ENCODE measurements at places on chromosomes 16 and 17.

GRCh38 chr16:78284957-78285434 lies 185.5 kb downstream of the WWOX start:
- DNase-seq: no peak

DNA sequence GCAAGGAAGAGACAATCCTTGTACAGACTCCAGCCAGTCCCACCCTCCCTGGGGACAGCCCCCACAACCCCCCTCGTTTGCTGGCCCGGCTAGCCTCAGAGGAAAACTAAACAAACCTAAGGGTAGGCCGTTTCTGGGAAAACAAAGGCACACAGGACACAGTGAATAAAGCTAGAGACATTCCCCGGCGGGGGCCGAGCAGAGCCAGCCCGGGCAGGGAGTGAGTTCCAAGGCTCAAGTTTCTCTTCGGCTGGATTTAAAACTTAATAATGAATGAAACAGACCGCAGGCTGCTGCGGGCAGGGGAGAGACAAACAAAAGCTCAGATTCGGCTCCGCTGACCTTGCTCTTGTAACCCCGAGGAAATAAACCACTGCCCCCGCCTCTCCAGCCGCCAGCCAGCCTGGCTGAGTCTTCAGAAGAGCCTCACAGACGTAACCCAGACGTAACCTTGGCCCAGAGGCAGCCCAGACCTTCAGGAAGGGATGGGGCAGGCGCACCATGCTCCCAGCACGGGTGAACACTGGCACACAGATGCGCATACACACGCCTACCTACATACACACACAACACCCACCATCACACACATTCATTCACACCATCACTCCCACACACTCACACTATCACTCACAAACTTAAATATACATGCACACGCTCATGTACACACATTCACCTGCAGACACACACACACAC lies 216.0 kb downstream of the ZNF423 start:
- no peak for DNase-seq

GRCh38 chr16:25013751-25014499 lies 1.2 kb downstream of the ARHGAP17 start:
- DNase-seq: no peak

DNA sequence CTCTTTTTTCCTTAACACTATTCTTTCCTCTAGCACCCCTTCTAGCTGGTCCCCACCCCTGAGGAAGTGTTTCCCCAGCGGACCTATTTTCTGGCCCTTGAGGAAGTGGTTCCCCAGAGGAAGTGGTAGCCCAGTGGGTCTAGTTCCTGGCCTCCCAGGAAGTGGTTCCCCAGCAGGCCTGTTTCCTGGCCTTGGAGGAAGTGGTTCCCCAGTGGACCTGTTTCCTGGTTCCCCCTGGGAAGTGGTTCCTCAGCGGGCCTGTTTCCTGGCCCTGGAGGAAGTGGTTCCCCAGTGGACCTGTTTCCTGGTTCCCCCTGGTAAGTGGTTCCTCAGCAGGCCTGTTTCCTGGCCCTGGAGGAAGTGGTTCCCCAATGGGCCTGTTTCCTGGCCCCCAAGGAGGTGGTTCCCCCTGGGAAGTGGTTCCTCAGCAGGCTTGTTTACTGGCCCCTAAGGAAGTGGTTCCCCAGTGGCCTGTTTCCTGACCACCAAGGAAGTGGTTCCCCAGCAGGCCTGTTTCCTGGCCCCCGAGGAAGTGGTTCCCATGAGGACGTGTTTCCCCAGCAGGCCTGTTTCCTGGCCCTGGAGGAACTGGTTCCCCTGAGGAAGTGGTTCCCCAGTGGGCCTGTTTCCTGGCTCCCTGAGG lies 58.3 kb downstream of the NTN1 start:
- no peak for DNase-seq

GRCh38 chr16:56691885-56692284 lies 9.6 kb downstream of the MT1X start:
- DNase-seq: no peak

GRCh38 chr16:87464691-87465300 lies 28.0 kb downstream of the ZCCHC14 start:
- DNase-seq: peak; percentile 43

DNA sequence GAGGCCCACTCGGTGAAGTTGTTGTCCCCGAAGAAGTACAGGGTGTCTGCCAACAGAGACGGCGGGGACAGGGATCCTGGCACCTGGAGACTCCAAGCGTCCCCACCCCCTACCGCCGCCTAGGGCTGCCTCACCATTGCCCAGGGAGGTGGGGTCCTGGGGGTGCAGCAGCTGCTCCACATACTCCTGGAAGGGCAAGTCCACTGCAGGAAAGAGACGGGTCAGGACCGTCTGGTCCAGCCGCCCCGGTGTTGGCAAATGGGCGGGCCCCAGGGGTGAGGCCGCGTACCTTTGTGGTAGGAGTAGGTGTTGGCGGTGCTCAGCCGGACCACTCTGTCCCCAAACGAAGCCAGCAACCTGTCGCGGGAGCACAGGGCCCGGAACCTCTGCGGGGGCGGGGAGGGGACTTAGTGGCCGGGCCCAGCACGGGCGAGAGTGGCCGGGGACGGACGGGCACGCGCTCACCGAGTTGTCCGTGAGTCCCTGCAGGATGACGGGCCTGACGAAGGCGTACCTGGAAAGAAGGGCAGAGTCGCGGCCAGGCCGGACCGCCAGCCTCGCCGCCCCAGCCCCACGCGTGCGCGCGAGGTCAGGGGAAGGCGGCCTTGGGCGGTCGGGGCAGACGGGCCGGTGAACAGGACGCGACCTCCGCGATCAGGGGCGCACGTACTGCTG lies 601 bp downstream of the JMJD8 start:
- DNase-seq: no peak

DNA sequence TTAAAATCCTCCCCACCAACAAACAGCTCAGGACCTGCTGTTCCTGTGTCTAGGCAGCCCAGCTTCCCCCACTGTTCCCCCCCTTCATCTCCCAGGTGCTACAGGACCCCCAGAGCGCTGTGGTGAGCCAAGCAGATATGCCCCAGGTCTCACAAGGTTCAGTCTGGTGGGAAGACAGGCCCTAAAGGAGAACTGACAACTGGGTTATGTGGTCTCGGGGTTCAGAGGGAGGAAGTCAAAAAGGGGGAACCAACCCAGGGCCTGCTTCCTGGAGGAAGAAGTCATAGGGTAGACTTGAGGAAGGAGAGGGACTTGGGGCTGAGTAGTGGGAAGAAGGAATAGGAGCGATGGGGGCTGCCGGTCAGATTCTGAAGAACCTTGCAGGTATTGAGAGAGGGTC lies 2.6 kb downstream of the RIPOR1 start:
- no peak for DNase-seq

DNA sequence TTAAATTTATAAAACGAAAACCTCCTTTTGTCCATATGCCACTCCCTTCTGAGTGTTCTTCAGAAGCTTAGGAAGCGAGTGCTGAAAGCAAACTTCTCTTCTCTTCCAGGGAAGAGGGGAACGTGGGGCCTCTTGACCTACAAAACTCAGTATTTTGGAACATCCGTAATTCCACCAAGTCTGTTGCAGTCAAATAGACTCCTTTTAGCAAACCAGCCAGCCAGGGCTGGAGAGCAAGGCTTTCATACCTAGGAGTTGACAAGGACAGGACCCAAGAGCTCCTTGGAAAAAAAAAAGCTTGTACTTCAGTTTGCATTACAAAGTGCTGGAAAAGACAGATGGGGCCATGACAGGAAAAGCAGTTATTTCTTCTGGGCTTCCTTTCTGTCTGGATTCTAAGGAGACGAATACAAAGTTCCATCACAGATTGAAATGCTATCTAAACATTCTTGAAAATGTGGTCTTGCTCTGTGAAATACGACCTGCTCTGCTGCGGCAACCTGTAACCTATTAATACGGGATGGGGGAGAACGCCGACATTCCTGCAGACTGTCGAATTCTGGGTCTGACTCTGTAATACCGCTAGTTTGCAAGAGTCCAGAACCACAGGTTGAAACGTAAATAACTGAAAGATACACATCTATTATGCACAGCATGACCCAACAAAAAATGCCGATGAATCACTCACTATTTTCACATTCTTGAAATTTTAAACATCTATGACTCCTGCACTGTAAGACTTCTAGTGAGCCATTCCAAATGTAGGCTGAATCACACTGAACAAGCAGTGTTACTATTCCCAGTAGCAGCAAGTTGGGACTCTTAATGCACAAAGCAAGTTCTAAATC lies 20.6 kb downstream of the VPS53 start:
- DNase-seq: no peak

DNA sequence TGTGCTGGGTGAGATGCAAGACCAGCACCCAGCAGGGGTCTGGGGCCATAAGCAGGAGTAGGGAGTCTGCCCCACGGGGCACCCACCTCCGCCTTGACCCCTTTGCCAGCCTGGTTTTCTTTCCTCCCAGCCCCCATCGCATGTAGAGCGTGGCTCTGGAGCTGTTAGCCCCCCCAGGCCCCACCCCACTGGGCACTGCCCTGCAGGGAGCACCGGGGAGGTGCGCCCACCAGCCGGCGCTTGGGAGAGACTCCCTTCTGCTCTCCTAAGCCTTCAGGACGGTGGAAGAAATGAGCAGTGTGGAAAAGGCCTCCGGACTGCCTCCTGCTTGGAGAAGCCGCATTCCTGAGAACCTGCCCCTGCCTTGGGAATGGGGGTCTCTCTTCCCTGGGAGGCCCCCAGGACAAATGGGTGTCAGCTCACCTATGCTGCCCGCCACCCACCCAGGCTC lies 186.2 kb downstream of the IRF8 start:
- no peak for DNase-seq

GRCh38 chr16:16073891-16074881 lies 124.8 kb downstream of the ABCC1 start:
- no peak for DNase-seq

- DNase-seq: no peak
These were observed 36.3 kb downstream of the SOST start for GRCh38 chr17:43722269-43722619.

DNA sequence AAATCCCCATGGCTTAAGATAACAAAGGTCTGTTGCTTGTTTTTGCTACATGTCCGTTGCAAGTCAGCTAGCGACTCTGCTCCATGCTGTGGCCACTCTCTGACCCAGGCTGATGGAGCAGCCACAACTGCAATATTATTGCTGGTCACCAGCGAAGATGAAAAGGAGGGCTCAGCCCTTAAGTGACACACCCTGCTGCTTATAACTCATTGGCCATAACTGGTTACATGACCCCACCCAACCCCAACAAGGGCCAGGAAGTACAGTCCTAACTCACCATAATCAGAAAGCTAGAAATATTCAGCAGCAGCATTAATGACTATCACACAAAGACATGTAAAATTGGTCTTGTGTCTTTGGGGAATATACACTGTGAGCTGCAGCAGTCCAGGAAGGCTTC lies 224.3 kb downstream of the SOX9 start:
- no peak for DNase-seq

GRCh38 chr17:15652960-15653359 lies 31.2 kb downstream of the TRIM16 start:
- no peak for DNase-seq

GRCh38 chr17:5718726-5719125 lies 134.4 kb upstream of the NLRP1 start:
- DNase-seq: no peak

DNA sequence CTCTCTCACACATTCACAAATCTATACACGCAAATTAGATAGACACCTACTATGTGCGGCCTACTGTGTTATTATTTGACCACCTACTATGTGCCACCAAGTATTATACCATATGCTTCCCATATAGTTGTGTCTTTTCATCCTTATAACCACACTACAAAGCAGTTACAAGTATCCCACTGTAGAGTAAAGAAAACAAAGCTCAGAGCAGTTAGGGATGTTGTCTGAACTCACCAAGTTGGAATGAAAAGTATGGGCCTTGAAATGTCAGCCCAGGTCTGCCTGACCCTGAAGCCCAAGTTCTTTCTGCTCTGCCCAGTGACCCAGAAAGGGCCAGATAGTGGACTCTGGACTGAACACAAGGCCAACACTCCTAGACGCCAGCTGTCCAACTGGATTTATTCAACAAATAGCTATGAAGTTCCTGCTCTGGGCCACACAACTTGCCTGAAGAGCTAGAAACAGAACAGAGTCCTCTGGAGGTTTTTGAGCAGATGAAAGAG lies 8.5 kb downstream of the KRT37 start:
- DNase-seq: no peak

DNA sequence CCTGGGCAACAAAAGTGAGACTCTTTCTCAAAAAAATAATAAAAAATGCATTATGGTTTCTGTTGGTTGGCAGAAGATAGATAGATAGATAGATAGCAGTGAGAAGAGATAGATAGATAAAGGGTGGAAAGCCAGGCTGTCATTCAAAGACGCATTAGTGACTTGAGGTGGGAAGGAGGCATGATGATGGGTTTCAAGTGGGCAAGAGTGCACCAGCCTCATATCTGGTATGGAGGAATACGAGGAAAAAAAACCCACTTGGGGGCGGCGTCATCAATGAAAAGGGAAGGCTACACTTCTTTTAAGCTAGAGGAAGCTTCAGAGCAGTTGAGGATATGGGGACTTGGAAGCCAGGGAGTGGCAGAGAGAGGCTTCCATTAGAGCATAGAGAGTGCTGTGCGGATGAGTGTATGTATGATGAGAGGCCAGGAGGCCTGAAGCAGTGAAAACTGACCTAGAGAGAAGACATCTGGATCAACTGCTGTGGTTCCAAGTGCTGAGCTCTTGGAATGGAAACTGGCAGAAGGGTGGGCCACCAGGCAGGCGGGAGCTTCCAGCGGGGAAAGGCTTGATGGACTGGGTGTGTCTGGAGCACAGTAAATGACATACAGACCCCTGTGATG lies 31.8 kb downstream of the CEP95 start:
- DNase-seq: no peak

GRCh38 chr17:58305626-58306025 lies 23.0 kb downstream of the TSPOAP1 start:
- DNase-seq: no peak

- no peak for DNase-seq
These were observed 10.9 kb upstream of the DHRS7C start for GRCh38 chr17:9802294-9802693.

DNA sequence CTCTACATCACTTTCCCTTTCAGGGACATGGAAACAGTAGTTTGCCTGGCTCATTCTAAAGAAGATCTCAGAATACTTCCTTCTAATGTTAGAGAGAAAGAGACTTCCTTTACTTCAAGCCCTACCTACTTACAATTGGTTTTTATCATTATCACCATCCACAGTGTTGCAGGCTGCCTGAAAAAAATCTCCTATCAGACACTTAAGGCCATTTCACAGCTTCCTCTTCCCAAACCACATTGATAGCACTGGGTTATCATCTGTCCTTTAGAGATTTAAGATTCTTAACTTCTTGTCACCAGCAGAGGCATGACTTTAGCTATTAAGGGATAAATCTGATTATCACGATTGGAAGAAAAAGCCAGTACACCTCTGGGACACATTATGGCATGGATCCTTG lies 178.5 kb upstream of the TBX2 start:
- DNase-seq: no peak

GRCh38 chr17:27155866-27156265 lies 138.0 kb upstream of the WSB1 start:
- DNase-seq: no peak
